Kasumi-1 (cell line): ENCODE measurements at places on chromosomes 5 and 9.

DNA sequence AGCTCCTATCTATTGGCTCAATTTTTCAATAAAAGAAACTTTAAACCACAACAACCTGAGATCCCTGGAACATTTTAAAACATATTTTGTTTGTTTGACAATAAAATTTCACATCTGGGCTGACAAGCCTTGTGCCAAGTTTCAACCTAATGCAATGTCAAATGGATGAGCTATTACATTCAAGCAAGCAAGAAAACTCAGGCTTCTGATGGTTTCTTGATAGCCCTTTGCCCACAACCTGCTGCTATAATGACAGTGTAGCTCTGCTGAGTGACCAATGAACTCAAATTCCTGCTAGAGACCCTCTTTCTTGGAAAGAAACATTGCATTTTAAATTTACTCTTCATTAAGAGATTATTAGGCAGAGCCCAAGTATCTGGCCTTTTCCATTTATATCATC is 472.9 kb downstream of the ARHGEF28 start:
- no peak for DNase-seq

- no peak for DNase-seq
These were observed 93.0 kb upstream of the CCL21 start for GRCh38 chr9:34802916-34803315.

- no peak for DNase-seq
These were observed at the start of gene NACC2 for GRCh38 chr9:136095070-136096058. Gene NACC2 (minus strand): TSS chr9:136095289. CDS start chr9:136050521, 44,768 bp downstream.

DNA sequence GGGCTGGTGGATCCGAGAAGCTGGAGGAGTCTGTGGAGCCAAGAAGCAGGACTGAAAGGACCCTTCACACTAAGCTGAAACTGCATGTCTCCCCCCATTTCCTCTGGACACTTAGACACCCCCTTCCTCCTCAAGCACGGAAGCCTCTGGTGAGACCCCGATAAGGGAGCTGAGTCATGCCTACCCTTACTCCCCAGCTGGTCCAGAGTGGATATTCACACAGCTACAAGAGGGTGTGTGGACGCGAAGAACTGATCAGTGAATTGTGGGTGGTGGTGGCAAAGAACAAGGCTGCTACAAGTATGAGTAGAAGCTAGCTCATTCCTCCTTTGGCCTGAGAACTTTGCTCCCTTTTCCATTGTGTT is 4.3 kb downstream of the TLN1 start:
- no peak for DNase-seq

- peak; percentile 2 for DNase-seq
These were observed 572.9 kb downstream of the ACTL7B start for GRCh38 chr9:108282872-108283271.

DNA sequence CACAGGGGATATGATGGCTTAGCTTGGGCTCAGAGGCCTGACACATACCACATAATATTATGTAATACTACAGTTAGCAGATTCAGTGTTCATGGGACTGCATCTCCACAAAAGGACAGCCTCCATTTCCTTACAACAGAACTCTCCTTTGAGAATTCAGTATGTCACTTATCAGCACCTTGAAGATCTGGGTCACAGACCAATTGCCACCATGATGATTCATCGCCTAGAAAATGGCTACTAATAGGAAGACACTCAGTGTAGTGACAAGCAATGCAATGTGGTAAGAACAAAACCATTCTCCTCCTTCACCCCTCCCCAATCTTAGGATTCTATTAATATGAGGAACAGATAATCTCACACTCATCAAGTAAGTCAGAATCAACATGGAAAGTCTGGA is 38.7 kb upstream of the PRLR start:
- DNase-seq, result no peak

GRCh38 chr5:42676362-42676761 is 80.3 kb upstream of the CCDC152 start:
- no peak for DNase-seq

DNA sequence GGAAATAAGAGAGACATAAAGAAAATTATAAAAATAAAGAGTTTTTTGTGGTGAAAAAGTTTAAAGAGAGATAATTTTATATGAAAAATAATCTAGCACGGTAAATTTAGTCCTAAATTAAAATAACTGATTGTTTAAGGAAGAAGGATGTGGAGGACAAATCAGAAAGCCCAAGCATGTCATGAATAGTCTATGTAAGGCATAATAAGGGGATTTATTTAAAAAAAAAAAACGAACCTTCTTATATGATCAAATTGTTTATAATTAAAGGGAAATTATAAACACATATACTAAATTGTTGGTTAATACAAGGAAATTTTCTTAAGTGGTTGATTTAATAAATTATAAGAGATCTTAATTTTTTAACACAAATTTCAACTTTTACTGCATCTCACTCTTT is 551.8 kb upstream of the TYRP1 start:
- no peak for DNase-seq

GRCh38 chr5:60092671-60093422 is 199.3 kb upstream of the PDE4D start:
- DNase-seq, result no peak

DNA sequence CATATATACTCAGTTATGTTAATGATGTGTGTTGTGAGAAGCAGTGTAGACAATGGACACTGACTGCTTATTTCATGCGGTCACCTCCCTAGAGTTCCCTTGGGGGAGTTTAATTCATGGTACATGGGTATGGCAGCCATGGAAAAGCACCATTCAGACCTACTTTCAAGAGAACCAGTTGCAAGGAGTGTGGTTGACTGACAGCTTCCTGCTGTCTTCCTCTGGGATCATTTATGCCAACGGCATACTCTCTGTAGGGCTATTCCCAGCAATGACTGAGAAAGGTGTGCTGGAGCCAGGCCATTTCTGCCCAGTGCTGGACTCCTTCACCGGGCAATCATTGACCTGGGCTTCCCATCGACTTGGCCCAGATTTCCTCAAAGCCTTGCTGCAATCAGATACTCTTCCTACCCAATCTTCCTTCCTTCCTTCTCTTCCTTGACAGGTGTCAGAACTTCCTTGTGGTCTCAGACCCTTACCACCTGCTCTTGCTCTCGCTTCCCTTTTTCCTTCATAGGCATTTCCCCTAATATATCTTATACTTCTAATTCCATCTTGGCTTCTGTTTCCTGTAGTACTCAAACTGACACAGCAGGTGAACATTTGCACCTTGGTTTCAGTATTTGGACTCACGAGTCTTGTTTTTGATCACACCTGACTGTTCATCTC is 3.4 kb upstream of the CLINT1 start:
- no peak for DNase-seq

DNA sequence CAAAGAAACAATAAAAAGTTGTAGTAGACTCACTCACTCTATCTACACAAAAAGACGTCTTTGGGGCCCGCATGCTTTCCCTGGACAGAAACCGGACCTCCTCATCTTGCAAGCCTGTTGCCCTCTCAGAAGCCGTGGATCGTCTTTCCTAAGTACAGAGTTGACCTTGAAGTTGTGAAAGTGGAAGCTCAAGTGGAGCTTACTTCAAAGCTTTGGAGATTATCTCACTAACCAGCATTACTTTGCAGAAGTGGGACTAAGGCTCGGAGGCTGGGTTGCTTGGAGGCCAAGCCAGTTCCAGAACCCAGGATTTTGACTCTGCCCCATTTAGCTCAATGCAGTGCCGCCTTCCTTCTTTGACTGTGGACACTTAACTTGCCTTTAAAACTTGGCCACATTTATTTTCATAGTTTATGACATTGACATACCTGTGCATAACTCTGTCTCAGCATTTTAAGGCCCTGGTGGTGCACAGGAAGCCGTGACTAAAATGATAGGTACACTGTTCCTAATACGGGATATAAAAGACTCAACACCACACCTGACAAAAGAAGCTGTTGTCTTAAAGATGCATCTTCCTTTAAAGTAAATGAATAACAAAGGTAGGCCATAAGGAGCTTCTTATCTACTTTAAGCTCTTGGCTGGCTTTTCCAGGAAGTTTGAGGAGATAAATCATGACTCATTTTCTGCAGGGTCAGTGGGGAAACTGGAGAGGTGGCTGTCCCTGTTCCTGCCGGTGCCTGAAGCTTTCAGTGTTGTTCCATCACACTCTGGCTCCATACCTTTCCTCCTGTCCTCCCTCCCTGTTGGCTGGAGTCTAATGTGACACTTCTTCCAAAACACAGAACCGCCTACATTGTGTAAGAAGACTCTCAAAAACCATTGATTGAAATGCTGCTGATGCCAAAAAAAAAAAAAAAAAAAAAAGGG is 10.7 kb downstream of the SLC25A25 start:
- DNase-seq, result no peak

- DNase-seq, result no peak
These were observed 31.1 kb downstream of the IL4 start for GRCh38 chr5:132704875-132705274.

DNA sequence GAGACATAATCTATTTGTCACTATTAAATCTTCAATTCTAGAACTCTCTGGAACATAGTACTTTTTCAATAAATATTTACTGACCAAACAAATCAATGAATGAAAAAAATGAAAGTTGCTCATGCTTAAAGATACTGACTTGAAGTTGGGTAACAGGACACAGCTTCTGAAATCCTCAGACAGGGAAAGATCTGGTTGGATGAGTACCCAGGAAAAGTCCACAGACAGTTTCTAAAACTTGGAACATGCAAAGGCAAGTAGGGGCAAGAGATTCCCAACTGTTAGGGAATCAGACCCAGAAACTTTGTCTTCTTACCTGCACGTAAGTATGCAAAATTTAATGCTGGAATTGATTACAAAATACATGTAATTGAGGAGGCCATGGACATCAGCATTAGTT is 366.2 kb downstream of the ACTL7B start:
- no peak for DNase-seq

DNA sequence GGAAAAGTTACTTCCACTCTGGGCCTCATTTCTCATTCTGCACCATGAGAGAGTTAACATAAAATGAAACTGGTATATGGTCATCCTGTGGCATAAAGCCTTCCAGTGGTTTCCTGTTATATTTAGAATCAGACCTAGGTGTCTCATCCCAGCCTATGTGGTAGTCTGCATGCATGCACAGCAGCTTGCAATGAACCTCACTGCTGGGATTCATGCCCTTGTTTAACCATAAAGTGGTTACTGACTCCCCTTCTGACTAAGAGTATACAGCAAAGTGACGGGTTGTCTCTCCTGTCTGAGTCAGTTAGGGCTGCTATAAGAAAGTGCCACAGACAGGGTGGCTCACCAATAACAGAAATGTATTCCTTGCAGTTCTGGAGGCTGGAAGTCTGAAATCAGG is 14.7 kb upstream of the TDRD7 start:
- no peak for DNase-seq

- DNase-seq, result no peak
These were observed 243.1 kb downstream of the AUH start for GRCh38 chr9:91118704-91119025.

DNA sequence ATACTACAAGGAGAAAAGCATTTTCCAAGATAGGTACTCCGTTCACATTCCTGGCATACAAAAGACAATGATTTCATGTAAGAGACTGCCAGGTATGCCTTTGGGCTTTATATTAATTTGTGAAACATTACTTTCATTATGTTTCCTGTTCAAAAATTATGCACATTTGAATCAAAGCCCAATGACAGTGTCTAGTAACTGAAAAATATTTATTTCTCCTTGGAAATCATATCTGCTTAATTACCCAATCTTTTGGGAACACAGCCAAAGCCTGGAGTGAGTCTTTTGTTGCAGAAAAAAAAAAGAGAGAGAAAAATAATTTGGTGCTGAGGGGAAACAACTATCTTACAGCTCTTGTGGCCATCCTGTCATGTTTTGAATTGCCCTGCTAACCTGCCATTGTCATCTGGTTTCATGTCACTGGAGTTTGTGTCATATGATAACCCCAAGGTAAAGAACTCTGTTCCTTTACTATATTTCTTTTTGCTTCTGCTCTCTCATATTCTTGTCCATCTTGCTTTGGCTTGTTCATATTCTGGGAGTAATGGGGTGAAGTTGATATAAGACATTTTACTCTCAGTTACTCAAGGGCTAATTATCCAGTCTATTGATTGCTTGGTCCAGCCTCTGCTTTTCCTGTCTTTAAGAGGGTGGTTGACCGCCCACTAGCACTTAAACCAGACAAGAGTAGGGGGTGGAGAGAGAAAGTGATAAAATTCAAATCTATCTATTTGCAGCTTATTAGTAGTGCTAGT is 238.3 kb upstream of the NUDT12 start:
- no peak for DNase-seq

DNA sequence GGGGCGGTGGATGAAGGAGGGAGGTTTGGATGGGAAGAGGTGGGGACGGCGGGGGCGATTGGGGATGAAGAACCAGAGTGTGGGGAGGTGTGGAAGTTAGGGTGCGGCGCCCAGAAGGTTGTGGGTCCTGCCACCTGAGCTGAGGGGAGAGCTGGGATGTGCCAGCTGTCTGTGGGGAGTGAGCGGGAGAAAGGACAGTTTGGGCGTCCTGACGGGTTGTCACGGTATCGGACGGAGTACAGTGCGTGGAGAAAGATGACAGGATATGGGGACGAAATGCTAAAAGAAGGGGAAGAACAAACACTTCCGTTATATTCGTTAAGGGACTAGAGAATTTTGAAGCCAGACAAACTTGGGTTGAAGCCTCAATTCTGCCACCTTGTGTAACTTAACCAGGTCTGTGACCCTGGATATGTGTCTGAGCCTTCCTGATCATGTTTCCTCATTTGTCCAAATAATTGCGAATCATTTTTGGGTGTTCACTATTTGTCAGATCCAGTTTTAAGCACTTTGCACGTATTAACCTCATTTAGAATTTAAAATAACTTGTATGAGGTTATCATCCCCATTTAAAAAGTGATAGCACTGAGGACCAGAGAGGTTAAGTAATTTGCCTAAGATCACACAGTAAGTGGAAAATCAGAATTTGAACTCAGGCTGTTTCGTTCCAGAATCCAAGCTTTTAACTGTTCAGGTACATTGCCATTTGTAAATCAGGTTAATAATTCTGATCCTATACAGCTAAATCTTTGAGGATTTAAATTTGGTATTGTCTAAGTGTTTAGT is 689 bp downstream of the CNTRL start:
- peak; percentile 84 for DNase-seq

- no peak for DNase-seq
These were observed 60.8 kb downstream of the FGF18 start for GRCh38 chr5:171480239-171480638.

- DNase-seq, result no peak
These were observed 1.6 kb downstream of the FSTL4 start for GRCh38 chr5:133610489-133611356.

DNA sequence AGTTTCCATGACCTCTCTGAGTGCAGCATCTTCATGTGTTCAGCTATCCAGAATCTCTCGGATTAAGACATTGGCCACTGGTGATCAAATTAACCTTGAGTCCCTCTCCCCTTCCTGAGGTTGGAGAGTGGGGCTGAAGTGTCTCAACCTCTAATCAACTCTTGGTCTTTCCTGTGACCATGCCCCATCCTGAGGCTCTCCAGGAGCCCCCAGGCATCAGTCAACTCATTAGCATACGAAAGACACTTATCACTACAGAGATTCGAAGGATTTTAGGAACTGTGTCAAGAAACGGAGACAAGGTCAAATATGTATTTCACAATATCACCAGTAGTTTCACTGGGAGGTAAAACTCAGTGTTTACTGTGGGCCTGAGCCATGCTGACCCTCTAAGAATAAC is 130.2 kb upstream of the CCDC152 start:
- no peak for DNase-seq

DNA sequence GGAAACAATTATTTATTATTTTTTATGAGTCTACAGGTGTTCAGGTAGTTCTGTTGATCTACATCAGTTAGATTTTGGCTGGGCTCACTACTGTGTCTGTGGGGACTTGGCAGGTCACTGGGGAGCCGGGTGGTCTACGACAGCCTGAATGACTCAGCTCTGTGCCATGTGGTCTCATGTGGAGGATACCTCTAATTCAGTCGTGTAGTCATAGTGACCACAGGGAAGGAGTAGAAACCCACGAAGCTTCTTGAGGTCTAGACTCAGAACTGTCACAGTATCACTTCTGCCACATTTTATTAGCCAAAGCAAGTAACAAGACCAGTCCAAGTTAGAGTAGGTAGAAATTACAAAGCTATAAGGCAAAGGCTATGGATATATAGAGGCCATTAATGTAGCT is 64.7 kb upstream of the GRAMD2B start:
- DNase-seq, result no peak
